Colonic mucosa (tissue), 4 donors: ENCODE measurements at places on chromosomes 5 and 9. TPM values are rescaled to one million over a fixed set of nuclear protein-coding genes. Genes with fewer than 3 reads are reported as not detected.

The HAVCR1 gene
- total RNA-seq: 27.7 TPM

The LPAR1 gene
- 20.2 TPM for total RNA-seq

The TLX3 gene
- not detected for total RNA-seq

The DNAJC18 gene
- total RNA-seq: 3.6 TPM

The LRRC19 gene
- total RNA-seq: 48.9 TPM

The CCL27 gene
- not detected for total RNA-seq

The NR4A3 gene
- 3.9 TPM for total RNA-seq

The C9orf85 gene
- total RNA-seq: 12.2 TPM

The WNT8A gene
- not detected for total RNA-seq

The SIT1 gene
- 0.67 TPM for total RNA-seq

The RNF183 gene
- total RNA-seq: 0.57 TPM

The ADGRD2 gene
- not detected for total RNA-seq

The PCDHGA2 gene
- total RNA-seq: 0.22 TPM

The SPINK7 gene
- total RNA-seq: not detected

The ITGA2 gene
- 19.7 TPM for total RNA-seq

The CNTLN gene
- total RNA-seq: 2.4 TPM

The TRAF1 gene
- 1.5 TPM for total RNA-seq

The F12 gene
- 14.7 TPM for total RNA-seq

The MYORG gene
- 68.6 TPM for total RNA-seq

The GABRG2 gene
- 0.10 TPM for total RNA-seq

The MOB3B gene
- total RNA-seq: 39.6 TPM

The ACSL6 gene
- 0.93 TPM for total RNA-seq

The CERT1 gene
- 44.5 TPM for total RNA-seq

The GFI1B gene
- 1.3 TPM for total RNA-seq

The PFN3 gene
- total RNA-seq: not detected

The MYOT gene
- total RNA-seq: 3.2 TPM

The SLC6A19 gene
- 0.67 TPM for total RNA-seq

The LIFR gene
- total RNA-seq: 7.0 TPM

The GDA gene
- total RNA-seq: 23.0 TPM

The HBEGF gene
- 14.6 TPM for total RNA-seq

The ATP10B gene
- 232 TPM for total RNA-seq

The HTR1A gene
- total RNA-seq: not detected

The ERAP2 gene
- 18.3 TPM for total RNA-seq

The GALNT12 gene
- 145 TPM for total RNA-seq

The COL15A1 gene
- 16.0 TPM for total RNA-seq

The MAP1B gene
- 16.2 TPM for total RNA-seq

The SPINK13 gene
- total RNA-seq: not detected

The NPDC1 gene
- 149 TPM for total RNA-seq

The CFAP90 gene
- total RNA-seq: not detected

The QRFP gene
- total RNA-seq: 0.77 TPM

The CARTPT gene
- 2.4 TPM for total RNA-seq

The RGMB gene
- 69.6 TPM for total RNA-seq

The TERT gene
- 13.7 TPM for total RNA-seq

The PCDHA13 gene
- total RNA-seq: 0.05 TPM

The IL5 gene
- not detected for total RNA-seq

The TBC1D2 gene
- 26.9 TPM for total RNA-seq

The SVEP1 gene
- total RNA-seq: 2.1 TPM

The CCDC192 gene
- not detected for total RNA-seq

The SPATA9 gene
- total RNA-seq: 0.40 TPM

The GABRA1 gene
- not detected for total RNA-seq

The KLF4 gene
- total RNA-seq: 209 TPM

The PCDHGA7 gene
- 1.0 TPM for total RNA-seq

The IDNK gene
- 7.4 TPM for total RNA-seq

The MTX3 gene
- total RNA-seq: 9.4 TPM

The C5 gene
- total RNA-seq: 1.6 TPM

The GPRIN1 gene
- total RNA-seq: 2.1 TPM

The MARVELD2 gene
- total RNA-seq: 51.2 TPM

The CLIC3 gene
- total RNA-seq: 15.4 TPM
